Astrocyte of the hippocampus (primary cell): ENCODE measurements at places on chromosomes 7 and 10.

GRCh38 chr7:20595971-20596370 is 19.5 kb upstream of the ABCB5 start:
- peak; percentile 74 for DNase-seq

DNA sequence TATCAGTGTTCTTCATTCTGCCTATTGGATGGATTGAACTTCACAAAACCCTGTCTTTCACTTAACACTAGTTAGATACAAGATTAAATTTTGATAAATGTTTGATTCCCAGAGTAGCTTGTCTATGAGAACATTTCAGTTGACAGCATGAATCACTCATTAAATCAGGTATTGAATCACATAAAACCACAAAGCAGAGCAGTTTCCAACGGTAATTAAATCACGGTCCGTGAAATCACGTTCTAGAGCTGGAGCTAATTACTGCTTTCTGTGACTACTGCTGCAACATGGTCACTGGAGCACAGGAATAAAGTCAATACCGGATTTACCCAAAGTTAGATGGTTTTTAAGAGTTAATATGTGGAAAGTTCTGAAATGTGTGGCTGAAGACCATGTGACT is 257.8 kb upstream of the PCDH15 start:
- peak; percentile 34 for DNase-seq

DNA sequence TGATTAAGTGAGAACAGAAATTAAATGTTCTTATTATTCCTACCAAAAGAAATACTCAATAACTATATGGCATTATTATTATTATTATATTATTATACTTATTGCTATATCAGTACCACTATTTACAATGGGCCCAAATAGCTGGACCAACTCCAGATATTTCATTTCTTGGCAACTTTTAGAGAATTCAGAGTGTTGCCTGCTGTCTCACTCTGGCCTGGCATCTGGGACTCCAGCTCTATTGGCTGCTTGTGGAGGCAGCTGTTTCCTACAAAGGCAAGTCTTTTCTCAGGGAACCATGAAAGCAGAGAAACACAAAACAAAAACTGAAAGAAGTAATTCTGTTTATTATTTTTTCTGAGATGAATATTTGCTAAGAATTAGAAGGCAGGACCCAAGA is 105.1 kb upstream of the SORCS1 start:
- DNase-seq, result no peak

DNA sequence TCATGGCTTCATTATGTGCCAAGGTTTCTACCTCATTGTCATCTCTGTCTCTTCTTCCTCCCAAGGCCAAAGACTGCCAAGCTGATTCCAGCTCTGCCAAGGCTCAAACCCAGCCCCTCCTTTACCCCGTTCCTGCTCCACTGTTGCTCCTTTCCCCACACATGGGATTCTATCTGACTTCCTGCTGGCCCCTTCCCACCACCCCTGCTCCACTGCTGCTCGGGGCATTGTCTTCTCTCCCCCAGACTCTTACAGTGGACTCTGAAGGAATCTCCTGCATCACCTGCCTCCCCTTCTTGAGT is 86.3 kb downstream of the COBL start:
- DNase-seq, result no peak
